ENCODE measurements at places on chromosomes 7 and 10.
A peak's percentile ranks its signal among the peaks of the same experiment; 100 is the strongest.

GRCh38 chr7:30241767-30242166 is 42.6 kb upstream of the ZNRF2 start:
- no peak for DNase-seq

DNA sequence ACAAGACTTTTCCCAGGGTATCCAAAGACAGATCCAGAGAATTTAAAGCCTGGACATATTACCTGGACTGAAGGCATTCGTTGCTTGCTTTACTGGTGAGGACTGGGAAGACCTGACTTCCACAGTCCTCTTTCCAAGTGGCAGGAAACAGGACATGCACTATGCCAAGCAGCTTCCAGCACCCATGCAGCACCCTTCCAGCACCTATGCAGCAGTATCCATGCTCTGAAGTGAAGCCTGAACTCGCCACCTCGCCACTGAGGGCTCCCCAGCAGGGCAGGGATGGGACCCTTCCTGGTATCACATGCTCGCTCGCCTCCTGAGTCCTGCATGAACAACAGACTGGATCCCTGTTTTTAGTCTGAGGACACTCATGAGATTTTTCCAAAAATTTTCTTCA is 189.9 kb upstream of the KLF14 start:
- DNase-seq, result no peak

- no peak for DNase-seq
These were observed 179.1 kb upstream of the FZD1 start for GRCh38 chr7:91085175-91085574.

DNA sequence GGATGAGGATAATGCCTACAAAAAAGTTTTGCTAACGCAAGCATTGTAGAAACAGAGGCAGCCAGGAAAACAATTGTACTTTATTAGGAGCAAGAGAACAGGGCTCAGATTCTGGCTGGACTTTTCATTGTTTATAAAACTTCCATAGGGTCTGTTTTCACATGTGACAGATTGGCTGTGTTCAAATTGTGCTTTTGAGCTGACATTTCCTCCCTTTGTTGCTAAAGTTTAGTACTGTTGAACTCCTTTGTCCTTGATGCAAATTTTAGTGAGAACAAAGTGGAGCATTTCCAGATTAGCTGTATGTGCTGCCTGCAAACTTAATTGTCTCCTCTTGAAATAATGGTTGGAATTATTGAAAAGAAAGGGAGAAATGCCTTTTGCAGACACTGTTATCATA is 221.0 kb upstream of the FZD1 start:
- no peak for DNase-seq

GRCh38 chr10:23293145-23293724 is 51.4 kb downstream of the C10orf67 start:
- DNase-seq, result peak; percentile 33

DNA sequence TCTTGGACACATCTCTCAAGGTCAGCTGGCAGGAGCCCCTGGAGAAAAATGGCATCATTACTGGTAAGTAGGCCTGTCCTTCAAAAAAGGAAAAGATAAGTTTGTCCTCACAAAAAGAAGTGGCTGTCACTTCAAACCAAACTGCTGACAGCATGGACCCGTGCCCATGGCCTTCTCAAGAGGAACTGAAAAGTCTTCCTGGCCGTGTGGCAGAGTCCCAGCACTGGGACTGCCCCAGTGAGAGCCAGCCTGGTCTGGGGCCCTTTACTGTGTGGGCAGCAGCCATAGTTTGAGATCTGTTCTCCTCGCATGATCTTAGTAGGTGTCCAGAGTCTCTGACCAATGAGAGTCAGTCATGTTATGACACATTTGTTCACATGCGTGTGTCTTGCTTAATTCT is 614.2 kb upstream of the FOXK1 start:
- no peak for DNase-seq

DNA sequence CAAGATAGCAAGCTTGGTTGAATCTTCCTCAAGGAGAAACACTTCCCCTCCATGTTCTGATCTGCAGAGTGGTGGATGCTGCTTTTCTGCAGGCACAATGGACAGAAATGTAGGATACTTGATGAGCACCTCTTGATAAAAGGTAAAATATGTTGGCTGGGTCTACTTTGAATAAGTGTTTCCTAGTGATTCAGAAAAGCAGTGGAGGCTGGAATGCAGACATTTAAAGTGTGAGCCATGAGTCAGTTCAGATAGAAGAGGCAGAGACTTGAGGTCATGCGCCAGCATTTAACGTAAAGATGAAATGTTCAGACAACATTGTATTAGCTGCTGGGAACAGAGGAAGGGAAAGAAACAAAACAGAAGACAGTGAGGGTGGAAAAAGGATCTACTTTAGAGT is 403.1 kb downstream of the ADRA2A start:
- no peak for DNase-seq

- no peak for DNase-seq
These were observed 37.2 kb downstream of the IKZF1 start for GRCh38 chr7:50341724-50342123.

DNA sequence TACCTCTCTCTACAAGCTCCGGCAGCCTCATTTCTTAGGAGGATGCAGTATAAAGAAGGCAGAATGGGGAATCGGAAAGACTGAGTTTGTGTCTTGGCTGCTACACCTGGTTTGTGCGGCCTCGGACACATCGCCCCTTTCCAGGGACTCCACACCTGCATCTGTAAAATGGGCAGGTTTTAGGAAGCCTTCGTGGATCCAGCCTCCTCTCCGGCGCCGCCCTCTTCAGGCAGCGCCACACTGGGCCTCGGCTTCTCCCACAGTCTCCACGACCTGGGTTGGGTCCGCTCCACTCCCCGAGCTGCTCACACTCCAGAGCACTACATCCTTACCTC is 341 bp downstream of the GOT1 start:
- DNase-seq, result no peak

GRCh38 chr10:50396491-50397311 is 145.4 kb upstream of the ASAH2 start:
- no peak for DNase-seq

DNA sequence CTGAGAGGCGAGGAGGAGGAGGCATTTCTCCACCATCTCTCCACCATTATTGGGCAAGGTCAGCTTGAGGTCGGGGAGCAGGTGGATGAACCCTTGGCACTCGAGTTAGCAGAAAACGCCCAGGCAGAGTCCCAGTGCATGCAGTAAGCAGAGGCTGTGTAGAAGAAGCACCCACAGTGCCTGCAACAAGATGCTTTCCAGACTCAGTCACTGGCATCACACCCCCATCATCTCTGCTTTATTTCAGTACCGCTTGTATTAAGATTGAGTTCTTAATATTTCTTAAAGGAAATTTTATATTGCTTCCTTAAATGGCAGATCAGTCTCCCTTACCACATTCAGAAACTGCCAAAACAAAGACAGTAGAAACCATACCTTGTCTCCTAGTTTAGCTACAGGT is 122.3 kb upstream of the PPIF start:
- no peak for DNase-seq

DNA sequence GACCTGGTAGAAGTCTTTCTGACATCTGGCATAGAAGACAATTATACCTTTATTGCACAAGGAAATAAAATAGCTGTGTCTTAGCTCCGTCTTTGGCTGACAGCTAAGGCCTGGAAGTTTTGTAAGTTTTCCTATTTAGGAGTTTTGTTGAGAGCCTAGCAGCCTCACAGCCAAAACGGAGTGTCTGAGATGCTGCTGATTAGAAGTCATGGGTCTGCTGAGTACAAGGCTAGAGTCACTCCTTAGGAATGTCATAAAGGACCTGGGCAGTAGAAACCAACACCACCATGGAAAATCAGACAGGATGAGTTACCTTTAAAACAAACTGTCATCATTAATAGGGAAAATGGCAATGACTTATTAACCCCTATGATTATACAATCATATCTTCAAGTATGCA is 442.5 kb downstream of the KCNMA1 start:
- no peak for DNase-seq

All from cerebellar cortex (tissue), 1 donor.